ENCODE measurements at places on chromosomes 5 and 9. TPM values are rescaled to one million over a fixed set of nuclear protein-coding genes. Genes with fewer than 3 reads are reported as not detected.

- DNase-seq, result no peak
- no peaks in the 10 kb centered on the region for H3K4me1 ChIP-seq
- H3K4me3 ChIP-seq, result no peak overlapping the region
- H3K36me3 ChIP-seq, result no peaks in the 10 kb centered on the region
Observed at GRCh38 chr9:6270896-6271295, 55.3 kb downstream of the IL33 start.

DNA sequence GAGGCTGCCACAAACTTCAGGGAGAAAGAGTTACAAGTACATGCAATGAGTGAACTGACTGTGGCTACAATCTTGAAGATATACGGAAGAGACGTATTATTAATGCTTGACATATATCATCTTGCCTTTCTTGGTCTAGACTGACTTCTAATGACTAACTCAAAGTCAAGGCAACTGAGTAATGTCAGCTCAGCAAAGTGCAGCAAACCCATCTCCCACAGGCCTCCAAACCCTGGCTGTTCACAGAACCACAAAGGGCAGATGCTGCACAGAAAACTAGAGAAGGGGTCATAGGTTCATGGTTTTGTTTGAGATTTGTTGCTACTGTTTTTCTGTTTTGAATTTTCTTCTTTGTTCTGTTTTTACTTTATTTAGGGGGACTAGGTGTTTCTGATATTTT lies 21.0 kb downstream of the IL7R start:
- no peaks in the 10 kb centered on the region for H3K4me1 ChIP-seq
- no peak overlapping the region for H3K27ac ChIP-seq

DNA sequence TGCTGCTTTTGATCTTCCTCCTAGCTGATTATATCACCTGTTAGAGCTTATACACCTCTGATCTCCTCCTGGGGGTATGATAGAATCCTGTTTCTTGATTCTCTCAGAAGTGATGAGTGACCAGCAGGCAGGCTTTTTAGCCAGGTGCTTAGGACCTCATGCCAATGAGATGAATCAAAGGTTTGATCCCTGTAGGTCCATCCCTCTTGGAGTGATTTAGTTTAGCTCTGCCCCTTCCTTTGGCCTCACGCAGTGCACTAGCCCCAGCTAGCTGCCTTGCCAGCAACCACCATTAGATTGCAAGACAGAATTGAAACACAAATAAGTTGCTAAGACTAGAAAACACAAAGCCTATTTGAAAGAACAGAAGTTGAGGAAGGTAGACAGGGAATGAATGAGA lies 84.4 kb downstream of the ZSWIM6 start:
- H3K27me3 ChIP-seq, result no peaks in the 10 kb centered on the region
- no peak for DNase-seq
- H3K27ac ChIP-seq, result no peak overlapping the region
- no peaks in the 10 kb centered on the region for H3K36me3 ChIP-seq
- no peaks in the 10 kb centered on the region for H3K4me1 ChIP-seq
- no peak overlapping the region for H3K4me3 ChIP-seq

GRCh38 chr5:90347462-90347861 lies 62.1 kb downstream of the CETN3 start:
- no peaks in the 10 kb centered on the region for H3K27me3 ChIP-seq
- H3K4me3 ChIP-seq, result no peak overlapping the region
- no peaks in the 10 kb centered on the region for H3K36me3 ChIP-seq
- no peaks in the 10 kb centered on the region for H3K4me1 ChIP-seq

DNA sequence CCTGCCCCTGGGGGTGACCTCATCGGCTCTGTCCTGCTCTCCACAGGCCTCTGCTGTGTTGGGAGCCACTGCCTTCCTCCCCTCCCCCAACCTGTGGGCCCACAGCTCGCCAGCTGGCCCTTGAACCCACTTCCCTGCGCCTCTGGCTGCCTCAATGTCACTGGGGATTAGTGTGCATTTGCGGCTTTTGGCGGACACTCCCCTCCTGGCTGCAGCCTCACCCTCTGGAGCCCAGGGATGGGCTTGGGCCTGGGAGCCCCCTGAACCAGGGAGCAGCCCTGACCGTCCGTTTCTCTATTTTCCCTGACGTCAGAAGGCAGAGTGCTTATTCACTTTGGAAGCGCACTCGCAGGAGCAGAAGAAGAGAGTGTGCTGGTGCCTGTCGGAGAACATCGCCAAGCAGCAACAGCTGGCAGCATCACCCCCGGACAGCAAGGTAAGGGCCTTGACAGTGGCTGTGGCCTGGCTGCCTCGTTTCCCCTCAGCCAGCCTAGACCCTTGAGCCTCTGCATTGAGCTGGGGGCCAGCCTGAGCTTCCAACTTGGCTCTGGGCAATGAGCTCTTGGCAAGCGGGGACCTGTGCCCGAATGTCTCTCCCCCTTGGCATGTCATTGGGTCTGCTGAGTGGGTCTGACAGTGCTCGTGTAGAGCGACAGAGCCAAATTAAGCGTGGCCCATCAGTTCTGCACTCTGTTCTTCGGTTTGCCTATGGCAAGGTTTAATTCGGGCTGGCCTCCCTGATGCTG lies 73.1 kb downstream of the RGS3 start:
- H3K36me3 ChIP-seq, result peaks cover 75% of the 10 kb centered on the region
- H3K27me3 ChIP-seq, result no peaks in the 10 kb centered on the region
- DNase-seq, result no peak
- H3K4me1 ChIP-seq, result peaks cover 84% of the 10 kb centered on the region
- H3K4me3 ChIP-seq, result no peak overlapping the region

Gene SNCAIP
- total RNA-seq, result not detected

Gene FBP2
- total RNA-seq, result not detected

Gene NR4A3
- 38.6 TPM for total RNA-seq

DNA sequence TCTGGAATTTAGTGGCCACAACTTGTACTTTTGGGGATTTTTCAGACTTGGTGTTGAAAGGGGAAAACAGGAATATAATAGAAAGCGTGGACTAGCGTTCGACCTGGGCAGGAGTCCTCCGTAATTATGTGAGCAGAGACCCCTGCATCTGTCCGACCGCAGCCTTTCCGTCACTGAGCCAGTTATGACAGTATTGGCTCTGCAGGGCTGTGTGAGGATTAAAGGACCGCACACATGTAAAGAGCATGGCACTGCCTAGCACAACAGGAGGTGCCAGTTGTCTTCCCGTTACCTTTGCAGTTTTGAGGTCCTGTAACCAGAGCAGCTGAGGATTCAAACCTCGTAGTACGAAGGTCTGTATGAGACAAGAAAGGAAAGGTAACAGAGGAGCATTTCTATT lies 1.2 kb downstream of the B4GALT7 start:
- peaks cover 4% of the 10 kb centered on the region for H3K36me3 ChIP-seq
- peaks cover 21% of the 10 kb centered on the region for H3K4me1 ChIP-seq
- no peak overlapping the region for H3K4me3 ChIP-seq
- no peak overlapping the region for H3K27ac ChIP-seq

- no peak for DNase-seq
- no peaks in the 10 kb centered on the region for H3K4me1 ChIP-seq
- no peaks in the 10 kb centered on the region for H3K27me3 ChIP-seq
Observed at GRCh38 chr5:149470942-149471341, 80.3 kb downstream of the CSNK1A1 start.

DNA sequence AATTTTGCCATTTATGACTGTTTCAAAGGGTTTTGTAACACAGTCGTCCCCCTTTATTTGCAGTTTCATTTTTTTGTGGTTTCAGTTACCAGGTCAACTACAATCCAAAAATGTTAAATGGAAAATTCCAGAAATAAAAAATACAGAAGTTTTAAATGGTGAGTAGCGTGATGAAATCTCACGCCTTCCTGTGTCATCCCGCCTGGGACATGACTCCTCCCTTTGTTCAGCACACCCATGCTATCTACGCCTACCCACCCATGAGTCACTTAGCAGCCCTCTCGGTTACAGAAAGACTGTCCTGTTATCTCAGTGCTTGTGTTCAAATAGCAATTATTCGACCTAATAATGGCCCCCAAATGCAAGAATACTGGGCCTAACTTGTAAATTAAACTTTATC lies 765.3 kb upstream of the ADAMTS16 start:
- H3K4me1 ChIP-seq, result no peaks in the 10 kb centered on the region
- DNase-seq, result no peak
- no peaks in the 10 kb centered on the region for H3K27me3 ChIP-seq
- H3K36me3 ChIP-seq, result no peaks in the 10 kb centered on the region
- no peak overlapping the region for H3K27ac ChIP-seq
- no peak overlapping the region for H3K4me3 ChIP-seq

- H3K4me1 ChIP-seq, result no peaks in the 10 kb centered on the region
- no peak overlapping the region for H3K27ac ChIP-seq
- no peak for DNase-seq
- H3K4me3 ChIP-seq, result no peak overlapping the region
Observed at GRCh38 chr9:71025201-71025600, 96.2 kb downstream of the TRPM3 start.

DNA sequence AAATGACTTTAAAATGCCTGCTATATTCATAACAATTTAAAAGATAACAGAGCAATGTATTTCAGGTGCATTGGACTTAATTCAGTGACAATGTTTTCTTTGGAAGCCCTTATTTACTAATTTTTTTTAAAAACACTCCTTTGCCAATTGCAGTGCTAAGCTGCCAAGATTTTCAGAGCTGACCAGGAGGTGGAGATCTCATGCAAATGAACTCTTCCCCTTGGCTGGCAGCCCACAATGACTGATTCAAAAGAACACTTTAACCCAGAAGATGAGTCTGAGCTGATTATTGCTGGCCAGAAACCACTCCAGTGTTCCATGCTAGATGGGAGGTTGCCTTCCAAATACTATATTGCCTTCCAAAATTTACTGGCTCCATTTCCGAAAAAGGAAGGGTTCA lies 128.3 kb upstream of the CCNH start:
- H3K36me3 ChIP-seq, result no peaks in the 10 kb centered on the region
- no peaks in the 10 kb centered on the region for H3K4me1 ChIP-seq

Gene TAF11L5
- total RNA-seq, result not detected

DNA sequence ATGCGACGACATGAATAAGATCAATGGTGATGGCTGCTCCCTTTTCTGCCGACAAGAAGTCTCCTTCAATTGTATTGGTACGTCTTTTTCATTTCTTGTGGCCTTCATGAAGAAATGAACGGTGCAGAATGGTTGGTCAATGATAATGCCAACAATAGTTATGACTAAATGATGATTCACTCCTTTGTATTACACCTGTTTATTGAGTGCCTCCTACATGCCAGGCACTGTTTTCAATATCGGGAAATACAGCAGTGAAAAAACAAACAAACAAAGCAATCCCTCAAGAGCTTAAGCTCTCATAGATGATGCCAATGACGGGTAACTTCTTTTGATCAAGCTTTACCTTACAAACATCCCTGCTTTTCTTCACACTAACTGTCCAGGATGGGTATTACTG lies 117.7 kb downstream of the PAPPA start:
- no peak overlapping the region for H3K4me3 ChIP-seq
- no peak overlapping the region for H3K27ac ChIP-seq
- no peaks in the 10 kb centered on the region for H3K27me3 ChIP-seq
- H3K4me1 ChIP-seq, result no peaks in the 10 kb centered on the region
- DNase-seq, result no peak
- H3K36me3 ChIP-seq, result no peaks in the 10 kb centered on the region

Gene OR1J2
- not detected for total RNA-seq

DNA sequence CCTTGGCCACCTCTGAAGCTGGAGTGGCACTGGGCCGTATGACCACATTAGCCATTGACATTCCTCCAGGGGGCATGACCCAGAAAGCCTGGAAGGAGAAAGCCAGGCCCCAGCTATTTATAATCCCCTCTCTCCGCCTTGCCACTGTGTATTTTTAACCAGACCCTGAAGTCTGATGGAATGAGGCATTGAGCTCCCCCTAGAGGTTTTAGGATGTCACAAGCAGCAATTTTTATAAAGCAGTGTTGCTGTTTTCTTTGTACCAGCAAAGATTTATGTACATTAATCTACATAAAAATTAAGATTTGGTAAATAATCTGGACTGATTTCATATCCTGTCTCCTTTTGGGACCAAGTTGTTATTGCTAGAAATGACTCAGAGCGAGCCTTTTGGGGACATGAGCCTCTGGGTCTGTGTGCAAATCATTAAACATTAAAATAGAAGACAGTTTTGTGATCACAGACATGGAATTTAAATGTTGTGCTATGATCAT lies 127.1 kb downstream of the TRIO start:
- H3K36me3 ChIP-seq, result peaks cover 2% of the 10 kb centered on the region
- H3K27ac ChIP-seq, result no peak overlapping the region
- no peaks in the 10 kb centered on the region for H3K4me1 ChIP-seq

Gene SHC3
- total RNA-seq, result 0.02 TPM

Gene CCL27
- total RNA-seq, result not detected

- DNase-seq, result peak; percentile 52
- no peaks in the 10 kb centered on the region for H3K4me1 ChIP-seq
- no peak overlapping the region for H3K27ac ChIP-seq
- H3K36me3 ChIP-seq, result peaks cover 32% of the 10 kb centered on the region
Observed at GRCh38 chr9:128470560-128470959, 14.8 kb downstream of the ODF2 start.

Gene SLC25A46
- 35.4 TPM for total RNA-seq

- no peaks in the 10 kb centered on the region for H3K36me3 ChIP-seq
- H3K4me3 ChIP-seq, result no peak overlapping the region
- no peak for DNase-seq
- H3K4me1 ChIP-seq, result no peaks in the 10 kb centered on the region
- no peak overlapping the region for H3K27ac ChIP-seq
- H3K27me3 ChIP-seq, result no peaks in the 10 kb centered on the region
Observed at GRCh38 chr5:17290540-17290974, 73.1 kb downstream of the BASP1 start.

Gene SPINK1
- not detected for total RNA-seq

Gene SWI5
- total RNA-seq, result 9.3 TPM

Gene FGD3
- 133 TPM for total RNA-seq

Gene IRX2
- not detected for total RNA-seq

DNA sequence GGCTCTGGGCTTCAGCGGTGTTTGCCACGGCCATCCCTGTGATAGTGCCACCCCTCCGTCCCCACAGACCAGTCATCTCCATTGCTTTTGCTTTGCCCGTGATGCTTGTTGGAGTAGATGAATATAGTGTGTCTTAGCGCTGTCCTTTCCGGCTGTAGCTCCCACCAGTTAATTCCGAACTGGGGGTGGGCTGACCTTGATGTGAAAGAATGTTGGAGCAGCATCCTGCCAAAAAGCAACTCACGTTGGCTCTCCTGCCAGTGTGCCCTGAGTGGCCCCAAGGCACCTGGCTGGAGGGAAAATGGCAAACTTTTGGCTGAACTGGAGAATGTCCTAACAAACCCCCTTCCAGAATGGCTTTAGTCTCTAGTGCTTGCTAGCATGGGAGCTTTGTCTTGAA lies 20.0 kb downstream of the CLTA start:
- peaks cover 76% of the 10 kb centered on the region for H3K36me3 ChIP-seq
- H3K27ac ChIP-seq, result no peak overlapping the region
- no peaks in the 10 kb centered on the region for H3K27me3 ChIP-seq
- no peak overlapping the region for H3K4me3 ChIP-seq
- H3K4me1 ChIP-seq, result peaks cover 12% of the 10 kb centered on the region
